ENCODE measurements at places on chromosomes 7 and 10.

GRCh38 chr7:142905759-142906158, 20.2 kb upstream of the TRPV6 start:
- no peak for DNase-seq

DNA sequence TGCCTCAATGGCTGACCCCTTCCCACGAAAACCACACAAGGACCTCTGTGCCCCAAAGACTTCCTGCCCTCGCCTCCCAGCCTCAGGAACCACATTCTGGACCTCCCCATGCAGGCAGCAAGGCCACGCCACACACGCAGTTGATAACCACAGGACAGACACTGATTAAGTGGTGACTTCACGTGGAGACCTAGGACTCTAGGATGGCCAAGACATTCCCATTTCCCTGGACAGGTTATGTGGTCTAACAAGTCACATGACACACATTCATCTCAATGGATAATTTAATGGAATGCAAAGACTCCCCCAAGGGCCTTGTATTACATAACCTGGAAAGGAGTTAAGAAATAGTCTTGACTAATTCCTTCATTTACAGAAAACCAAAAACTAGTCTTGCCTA, 110.2 kb downstream of the LARP4B start:
- no peak for DNase-seq

DNA sequence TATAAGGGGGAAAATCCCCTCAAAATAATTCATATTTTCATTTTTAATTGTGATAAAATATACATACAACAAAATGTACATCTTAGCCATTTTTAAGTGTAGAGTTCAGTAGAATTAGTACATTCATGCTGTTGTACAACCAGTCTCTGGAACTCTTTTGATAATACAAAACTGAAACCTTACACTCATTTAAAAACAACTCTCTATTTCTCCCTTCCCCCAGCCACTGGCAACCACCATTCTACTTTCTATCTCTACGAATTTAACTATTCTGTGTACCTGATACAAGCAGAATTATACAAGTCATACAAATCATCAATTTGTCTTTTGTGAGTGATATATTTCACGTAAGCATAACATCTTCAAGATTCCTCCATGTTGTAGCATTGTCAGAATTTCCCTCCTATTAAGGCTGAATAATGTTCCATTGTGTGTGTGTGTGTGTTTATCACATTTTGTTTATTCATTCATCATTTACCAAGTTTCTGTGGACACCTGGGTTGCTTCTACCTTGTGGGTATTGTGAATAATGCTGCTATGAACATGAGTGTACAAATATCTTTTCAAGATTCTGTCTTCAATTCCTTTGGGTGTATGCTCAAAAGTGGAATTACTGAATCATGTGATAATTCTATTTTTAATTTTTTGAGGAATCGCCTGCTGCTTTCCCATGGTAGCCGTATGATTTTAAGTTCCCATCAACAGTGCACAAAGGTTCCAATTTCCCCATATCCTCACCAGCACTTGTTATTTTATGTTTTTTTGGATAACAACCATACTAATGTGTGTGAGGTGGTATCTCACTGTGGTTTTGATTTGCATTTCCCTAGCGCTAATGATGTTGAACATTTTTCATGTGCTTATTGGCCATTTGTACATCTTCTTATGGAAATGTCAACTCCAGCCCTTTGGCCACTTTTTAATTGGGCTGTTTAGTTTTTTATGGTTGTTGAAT, 4.7 kb upstream of the EBLN1 start:
- DNase-seq = no peak

DNA sequence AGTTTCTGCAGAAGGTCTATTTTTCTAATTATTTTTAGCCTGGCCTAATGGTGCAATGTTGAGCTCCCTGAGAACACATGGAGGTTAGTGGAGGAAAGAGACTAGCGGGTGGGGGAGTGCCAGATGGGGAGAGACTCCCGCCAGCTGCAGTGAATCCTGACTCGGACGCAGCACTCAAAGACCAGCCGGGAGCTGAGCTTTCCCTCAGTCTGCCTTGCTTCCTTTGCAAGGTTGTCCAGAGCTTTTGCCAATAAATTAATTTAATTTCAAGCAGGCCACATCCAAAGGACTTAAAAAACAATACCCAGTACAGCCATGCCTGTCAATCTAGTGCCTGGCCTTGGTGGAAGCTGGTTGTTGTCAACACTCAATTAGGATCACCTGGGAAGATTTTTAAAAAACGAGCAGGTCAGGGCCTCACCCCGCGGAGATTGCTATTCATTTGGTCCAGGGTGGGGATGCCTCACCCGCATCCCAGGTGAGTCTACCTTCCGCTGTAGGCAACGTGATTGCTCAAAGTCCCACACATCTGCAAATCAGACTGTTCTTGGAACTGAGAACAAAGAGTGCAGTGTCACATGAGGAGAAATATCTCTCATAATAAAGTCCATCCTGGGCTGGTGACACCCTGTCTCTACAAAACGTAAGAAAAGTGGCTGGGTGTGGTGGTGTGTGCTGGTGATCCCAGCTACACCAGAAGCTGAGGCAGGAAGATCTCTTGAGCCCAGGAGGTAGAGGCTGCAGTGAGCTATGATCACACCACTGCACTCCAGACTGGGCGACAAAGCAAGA, 4.0 kb downstream of the CLRN3 start:
- DNase-seq = peak; percentile 32

- peak; percentile 96 for DNase-seq
Measured at GRCh38 chr7:108340856-108341411, 115.3 kb downstream of the NRCAM start.

- DNase-seq = no peak
Measured at GRCh38 chr7:15723841-15724240, 37.4 kb upstream of the MEOX2 start.

- no peak for DNase-seq
Measured at GRCh38 chr7:17952387-17952786, 12.1 kb upstream of the SNX13 start.

DNA sequence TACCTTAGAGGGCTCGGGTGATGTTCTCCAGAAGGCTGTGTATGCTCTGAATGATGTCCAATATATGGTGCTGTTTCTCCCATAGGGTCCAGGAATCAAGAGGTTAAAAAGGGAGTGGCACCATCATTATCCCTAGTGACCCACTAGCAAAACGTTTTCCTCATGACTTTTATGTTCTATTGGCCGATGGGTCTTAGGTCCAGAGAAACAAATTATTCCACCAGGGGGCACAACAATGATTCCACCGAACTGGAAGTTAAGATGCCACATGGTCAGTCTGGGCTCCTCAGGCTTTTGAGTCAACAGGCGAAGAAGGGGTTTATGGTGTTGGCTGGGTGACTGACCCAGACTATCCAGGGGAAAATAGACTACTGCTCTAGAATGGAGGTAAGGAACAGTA, 256.1 kb downstream of the COBL start:
- peak; percentile 28 for DNase-seq

GRCh38 chr7:80467069-80467468, 44.8 kb downstream of the GNAT3 start:
- DNase-seq = no peak

DNA sequence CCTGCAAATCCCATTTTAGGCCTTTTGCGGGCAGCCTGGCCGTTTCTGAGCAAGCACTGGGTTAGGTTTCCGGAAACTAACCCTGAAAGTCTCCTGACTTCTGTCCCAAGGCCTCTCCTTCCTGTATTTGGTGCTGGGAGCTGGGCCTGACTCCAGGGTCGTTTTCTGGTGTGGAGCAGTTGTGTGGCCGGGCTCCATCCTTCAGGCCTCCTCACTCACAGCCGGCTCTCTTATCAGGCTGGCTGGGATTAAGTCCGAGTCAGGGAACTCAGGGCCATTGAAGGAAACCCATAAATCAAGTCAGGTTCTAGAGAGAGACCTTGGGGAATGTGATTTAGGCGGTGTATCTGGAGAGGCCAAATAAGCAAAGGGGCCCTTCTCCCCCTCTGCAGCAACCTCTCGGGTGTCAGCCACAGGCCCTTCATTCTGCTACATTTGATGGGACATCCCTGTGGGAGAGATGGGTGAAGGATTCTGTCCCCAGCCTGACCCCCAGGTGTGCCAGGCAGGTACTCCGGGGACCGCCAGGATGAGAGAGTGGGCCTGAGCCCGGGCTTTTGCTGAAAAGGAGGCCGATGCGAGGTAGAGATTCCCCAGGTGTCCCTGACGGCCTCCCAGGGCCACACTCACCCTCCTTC, 3.3 kb downstream of the GATA3 start:
- peak; percentile 7 for DNase-seq

- DNase-seq = no peak
Measured at GRCh38 chr7:43650457-43651052, 67.6 kb downstream of the STK17A start.

DNA sequence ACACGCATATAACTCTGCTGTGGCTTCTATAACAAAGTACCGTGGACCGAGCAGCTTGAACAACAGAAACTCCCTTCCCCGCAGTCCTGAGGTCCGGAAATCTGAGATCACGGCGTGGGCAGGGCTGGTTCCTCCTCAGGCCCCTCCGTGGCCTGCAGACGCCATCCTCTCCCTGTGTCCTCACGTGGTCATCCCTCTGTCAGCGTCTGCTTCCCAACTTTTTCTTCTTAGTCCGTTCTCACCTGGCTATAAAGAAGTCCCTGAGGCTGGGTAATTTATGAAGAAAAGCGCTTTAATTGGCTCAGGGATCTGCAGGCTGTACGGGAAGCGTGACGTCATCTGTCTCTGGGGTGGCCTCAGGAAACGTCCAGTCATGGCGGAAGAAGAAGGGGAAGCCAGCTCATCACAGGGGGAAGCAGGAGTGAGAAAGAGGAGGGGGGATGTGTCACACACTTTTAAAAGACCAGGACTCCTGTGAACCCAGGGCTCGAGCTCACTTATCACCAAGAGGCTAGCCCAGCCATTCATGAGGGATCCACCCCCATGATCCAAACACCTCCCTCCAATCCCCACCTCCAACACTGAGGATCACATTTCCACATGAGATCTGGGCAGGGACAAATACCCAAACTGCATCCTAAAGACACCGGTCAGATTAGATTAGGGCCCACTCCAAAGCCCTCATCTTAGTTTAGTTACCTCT, 91.2 kb upstream of the INSIG1 start:
- peak; percentile 42 for DNase-seq

GRCh38 chr10:110549211-110549610, 18.3 kb upstream of the SMC3 start:
- DNase-seq = no peak

GRCh38 chr7:43647339-43647672, 64.4 kb downstream of the STK17A start:
- no peak for DNase-seq

- DNase-seq = no peak
Measured at GRCh38 chr10:68982389-68982788, 6.2 kb upstream of the KIFBP start.

GRCh38 chr7:99365318-99366141, 9.0 kb upstream of the ARPC1B start:
- DNase-seq = peak; percentile 35

- DNase-seq = no peak
Measured at GRCh38 chr10:60267802-60268201, 121.9 kb downstream of the ANK3 start.

- no peak for DNase-seq
Measured at GRCh38 chr7:30596721-30597120, 2.0 kb downstream of the GARS1 start.

- peak; percentile 16 for DNase-seq
Measured at GRCh38 chr7:31782411-31782991, 95.5 kb downstream of the PPP1R17 start.

DNA sequence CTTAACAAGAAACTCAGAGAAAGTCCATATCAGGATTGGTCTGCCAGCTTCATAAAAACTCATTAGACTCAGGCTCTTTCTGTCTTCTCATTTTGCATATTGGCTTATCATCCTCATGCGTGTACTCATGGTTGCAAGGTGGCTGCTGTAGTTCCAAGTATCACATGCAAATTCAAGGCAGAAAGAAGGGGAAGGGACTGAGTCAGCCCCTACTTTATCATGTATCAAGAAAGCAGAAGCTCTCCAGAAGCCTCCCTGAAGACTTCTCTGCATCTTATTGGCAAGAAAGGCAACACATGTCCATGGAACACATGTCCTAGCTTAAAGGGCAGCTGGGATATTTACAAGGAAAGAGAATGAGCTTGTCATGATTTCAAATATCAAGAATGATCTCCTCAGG, 19.4 kb upstream of the EZH2 start:
- no peak for DNase-seq

DNA sequence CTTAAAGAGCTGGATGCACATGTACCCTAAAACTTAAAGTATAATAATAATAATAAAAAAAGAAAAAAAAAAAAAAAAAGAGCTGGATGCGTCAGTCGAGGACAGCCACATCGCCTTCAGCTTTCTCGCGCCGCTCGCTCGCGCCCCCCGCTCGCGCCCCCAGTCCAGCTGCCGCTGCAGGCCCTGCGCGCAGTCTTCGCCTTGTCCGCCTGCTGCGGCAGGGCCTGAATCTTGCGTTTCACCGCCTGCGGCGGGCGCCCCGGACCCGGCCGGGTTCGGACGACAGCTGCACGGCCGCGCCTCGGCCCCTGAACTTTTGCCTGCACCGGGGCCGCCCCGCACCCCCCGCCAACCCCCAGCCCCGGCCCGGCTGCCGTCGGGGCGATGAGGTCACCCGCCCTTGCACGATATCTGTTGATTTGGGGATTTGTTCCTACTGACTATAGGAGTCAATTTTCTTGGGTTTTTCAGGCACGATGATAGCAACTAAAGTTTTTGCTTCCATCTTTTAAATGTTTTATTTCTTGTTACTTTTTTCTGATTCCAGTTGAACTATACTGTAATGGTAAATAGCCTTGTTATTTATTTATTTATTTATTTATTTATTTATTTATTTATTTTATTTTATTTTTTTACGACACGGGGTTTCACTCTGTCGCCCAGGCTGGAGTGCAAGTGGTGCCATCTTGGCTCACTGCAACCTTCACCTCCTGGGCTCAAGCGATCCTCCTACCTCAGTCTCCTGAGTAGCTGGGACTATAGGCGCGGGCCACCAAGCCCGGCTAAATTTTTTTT, 33.5 kb upstream of the CPN1 start:
- no peak for DNase-seq

GRCh38 chr10:93026072-93026471, 34.5 kb upstream of the CYP26C1 start:
- DNase-seq = no peak

DNA sequence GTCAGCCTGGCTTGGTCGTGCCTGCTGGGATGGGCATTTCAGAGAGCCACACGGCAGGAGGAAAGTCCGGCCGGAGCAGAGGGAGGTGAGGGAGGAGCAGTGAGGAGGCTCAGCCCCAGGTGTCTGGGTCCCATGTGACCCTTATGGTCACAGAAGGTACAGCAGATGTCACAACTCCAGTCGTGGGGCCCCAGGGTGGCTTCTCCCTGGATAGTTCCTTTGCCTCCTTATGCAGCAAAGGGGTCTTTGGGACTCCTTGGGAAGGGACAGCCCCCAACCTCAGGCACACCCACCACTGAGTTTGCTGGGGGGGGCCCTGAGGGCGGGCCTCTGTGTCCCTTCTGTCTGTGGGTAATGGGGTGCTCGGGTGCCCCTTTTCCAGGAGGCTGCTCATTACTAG, 19.6 kb upstream of the PRKAG2 start:
- DNase-seq = no peak

DNA sequence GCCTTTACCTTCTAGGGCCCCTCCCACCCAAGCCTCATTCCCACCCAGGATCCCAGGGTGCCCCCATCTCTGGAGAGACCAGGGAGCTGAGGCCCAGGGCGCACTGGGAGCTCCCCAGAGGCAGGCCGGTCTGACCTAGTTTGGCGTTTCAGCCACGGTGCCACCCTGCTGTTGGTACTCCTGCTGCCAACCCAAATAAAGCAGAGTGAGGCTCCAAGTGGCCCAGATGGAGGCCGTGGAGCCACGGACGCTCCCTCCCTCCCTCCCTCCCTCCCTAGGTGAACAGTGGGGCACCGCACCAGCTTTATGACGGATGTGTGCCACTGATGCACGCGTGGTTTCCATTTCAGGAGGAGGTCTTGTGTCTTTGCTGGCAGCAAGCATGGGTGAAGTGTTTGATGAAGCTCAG, 1.8 kb downstream of the INPP5A start:
- no peak for DNase-seq

- no peak for DNase-seq
Measured at GRCh38 chr7:45417268-45417667, 156.9 kb upstream of the ADCY1 start.
